ENCODE measurements at places on chromosomes 7 and 10.

DNA sequence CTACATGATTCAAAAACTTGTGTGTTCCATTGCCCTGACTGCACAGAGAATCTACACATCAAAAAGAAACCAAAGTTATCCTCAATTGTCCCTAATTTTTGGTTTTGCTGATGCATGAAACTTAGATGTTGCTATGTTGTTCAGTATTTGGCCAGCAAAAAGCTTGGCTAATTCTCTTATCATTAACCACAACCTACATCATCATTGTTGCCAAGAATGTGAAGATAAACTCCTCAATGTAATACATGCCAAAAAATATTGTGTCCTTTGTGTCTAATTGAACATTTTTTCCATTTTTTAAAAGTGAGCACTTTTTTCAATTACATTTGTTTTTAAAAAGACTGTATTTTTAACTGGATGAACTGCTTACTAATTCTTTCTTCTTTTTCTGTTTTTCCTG lies 268.0 kb upstream of the SEMA3D start:
- no peak for DNase-seq

DNA sequence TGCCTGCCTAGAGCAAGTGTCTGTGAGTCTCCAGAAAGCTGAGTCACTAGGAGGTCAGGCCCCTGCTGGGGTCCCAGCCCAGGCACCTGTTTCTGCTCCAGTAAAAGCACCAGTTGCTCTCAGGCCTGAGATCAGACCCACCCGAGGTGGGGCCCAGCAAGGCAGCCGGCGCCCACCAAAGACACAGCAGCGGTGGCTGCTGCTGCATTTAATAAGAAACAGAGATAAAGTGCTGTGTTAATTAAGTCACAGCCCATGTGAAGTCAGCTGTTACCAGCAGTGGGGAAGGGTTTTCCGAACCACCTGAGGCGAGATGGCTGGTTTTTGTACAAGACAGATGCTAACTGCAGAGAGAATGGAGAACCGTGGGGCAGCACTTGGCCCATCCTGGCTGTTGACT lies 12.1 kb upstream of the LRRC18 start:
- DNase-seq: no peak

GRCh38 chr7:44647981-44648714 lies 41.7 kb downstream of the OGDH start:
- no peak for DNase-seq

DNA sequence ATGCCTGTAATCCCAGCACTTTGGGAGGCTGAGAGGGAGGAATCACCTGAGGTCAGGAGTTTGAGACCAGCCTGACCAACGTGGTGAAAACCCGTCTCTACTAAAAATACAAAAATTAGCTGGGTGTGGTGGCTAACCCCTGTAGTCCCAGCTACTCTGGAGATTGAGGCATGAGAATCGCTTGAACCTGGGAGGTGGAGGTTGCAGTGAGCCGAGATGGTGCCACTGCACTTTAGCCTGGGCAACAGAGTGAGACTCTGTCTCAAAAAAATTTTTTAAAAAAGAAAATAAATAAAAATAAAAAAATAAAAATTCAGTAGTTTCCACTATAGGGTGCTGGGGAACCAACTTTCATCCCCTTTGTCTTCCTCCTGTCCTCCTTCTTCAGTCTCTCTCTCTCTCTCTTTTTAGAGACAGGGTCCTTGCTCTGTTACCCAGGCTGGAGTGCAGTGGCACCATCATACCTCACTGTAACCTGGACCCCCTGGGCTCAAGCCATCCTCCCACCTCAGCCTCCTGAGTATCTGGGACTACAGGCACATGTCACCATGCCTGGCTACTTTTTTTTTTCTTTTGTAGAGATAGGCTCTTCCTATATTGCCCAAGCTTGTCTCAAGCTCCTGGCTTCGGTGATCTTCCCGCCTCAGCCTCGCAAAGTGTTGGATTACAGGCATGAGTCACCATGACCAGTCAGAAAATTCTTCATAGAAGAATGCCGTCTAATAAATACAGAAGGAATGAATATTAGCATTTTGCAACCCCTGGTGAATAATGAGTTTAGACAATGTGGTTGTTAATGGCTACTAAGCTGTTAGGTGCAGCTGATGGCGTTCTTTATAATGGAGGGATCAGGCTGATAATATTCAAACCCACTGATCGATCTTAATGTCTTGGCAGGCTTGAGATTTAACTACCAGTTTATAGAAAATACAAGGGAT lies 20.6 kb downstream of the RBM20 start:
- DNase-seq: no peak

GRCh38 chr10:1401071-1401965 lies 336.0 kb downstream of the ADARB2 start:
- no peak for DNase-seq

DNA sequence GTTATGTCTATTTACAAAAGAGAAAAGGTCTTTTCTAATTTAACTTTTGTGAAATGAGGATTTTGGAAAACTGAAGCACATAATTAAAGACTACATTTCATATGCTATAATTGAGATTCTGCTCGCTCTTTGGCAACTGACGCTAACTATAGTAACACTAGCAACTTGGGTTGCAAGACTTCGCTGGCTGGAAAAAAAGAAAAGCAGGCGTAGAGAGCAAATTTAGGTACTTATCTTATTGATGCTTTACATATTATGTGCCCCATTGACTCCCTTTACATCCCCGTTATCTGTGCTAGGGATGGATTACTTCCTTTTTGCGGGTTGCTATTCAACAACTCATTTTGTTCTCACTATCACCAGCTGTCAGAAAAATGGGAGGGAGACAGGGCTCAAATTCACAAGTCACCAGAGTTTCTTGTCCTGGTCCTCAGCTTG lies 10.5 kb downstream of the SEMA3C start:
- DNase-seq: no peak

DNA sequence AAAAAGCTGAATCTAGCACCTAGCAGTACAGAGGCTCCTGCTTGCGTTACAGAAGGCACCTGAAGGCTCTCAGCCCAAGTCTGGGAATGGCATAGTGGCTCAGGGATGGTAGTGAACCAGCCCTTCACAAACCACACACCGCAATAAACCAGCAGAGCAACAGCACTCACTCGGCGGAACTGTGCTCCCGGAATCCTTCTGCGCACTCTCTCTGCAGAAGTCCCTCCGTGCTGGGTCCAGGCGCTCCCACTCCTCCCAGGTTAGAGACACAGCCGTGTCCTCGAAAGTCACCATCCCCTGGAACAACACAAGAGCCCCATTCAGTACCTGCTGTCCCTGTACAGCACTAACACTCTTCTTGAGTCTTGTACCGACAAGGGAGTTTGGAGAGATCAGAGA lies 1.5 kb downstream of the ZNF394 start:
- DNase-seq: no peak

DNA sequence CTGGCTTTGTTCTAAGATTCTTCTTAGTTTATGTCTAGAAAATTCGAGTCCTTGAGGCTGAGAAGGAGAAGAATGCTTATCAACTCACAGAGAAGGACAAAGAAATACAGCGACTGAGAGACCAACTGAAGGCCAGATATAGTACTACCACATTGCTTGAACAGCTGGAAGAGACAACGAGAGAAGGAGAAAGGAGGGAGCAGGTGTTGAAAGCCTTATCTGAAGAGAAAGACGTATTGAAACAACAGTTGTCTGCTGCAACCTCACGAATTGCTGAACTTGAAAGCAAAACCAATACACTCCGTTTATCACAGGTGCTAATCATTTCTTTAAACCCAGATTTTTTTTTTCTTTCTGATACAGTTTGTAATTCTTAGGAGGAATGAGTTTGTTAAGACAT lies 6.7 kb downstream of the CEP55 start:
- no peak for DNase-seq

Measured in right hindlimb (tissue), 1 donor.